ENCODE measurements at places on chromosomes 13 and 19.

GRCh38 chr13:62418872-62419271 is 1003.2 kb upstream of the PCDH20 start:
- no peak for DNase-seq

DNA sequence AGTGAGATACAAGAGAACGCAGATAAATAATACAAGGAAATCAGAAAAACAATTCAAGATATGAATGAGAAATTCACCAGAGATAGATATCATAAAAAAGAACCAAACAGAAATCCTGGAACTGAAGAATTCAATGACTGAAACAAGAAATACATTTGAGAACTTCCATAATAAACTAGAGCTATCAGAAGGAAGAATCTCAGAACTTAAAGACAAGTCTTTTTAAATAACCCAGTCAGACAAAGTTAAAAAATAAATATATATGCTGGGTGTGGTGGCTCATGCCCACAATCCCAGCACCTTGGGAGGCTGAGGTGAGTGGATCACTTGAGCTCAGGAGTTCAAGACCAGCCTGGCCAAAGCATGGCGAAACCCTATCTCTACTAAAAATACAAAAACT is 28.7 kb upstream of the N4BP2L1 start:
- no peak for DNase-seq

DNA sequence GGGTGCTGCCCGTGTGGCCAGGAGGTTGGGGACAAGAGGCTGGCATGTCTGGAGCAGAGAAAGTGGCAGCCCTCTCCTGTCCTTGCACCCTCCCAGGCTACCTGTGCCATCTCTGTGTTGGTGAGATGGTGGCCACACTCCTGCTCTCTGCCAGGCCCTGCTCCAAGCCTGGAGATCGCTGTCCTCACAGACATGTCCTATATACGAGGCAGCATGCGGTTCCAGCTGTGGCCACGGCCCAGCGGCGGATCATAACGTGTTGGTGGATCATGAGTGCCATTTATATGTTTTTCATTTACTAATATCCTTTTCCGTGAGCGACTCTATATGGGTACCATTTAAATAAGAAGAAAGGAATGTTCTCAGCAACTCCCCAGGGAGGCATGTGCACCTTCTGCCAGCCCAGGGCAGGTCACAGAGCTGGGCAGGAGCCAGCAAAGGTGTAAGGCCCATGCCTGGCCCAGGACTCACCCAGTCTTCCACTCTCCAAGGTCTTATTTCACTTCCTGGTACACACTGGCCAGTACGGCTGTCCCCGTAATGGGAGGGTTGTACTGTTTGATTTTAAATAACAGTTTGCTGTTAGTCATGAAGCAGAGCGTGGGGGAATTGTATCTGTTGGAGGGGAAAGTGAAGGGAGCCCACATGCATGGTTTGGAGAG is 47.2 kb upstream of the LDLR start:
- DNase-seq = no peak

GRCh38 chr19:14595558-14595957 is 12.7 kb downstream of the CLEC17A start:
- DNase-seq = no peak

DNA sequence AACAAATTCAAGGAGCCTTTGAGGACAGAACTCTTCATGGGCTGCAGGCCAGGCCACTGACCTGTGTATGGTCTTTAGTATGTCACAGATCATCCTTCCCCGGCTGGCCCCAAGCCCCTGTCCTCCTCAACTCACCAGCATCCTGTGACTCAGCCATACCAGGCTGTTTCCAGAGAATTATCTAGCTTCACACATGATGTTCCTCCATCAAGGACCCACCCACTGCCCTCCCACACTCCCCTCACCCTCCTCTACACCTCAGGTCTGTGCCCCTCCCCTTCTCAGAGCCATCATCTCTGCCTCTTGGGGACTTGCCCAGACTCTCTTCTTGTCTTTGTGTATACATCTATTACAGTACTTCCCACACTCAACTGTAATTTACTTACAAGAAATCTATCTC is 14.7 kb downstream of the DCT start:
- DNase-seq = no peak

GRCh38 chr19:1009041-1009980 is 9.1 kb downstream of the GRIN3B start:
- DNase-seq = peak; percentile 65

- DNase-seq = no peak
Measured at GRCh38 chr19:21603431-21604231, 98.2 kb downstream of the ZNF429 start.

DNA sequence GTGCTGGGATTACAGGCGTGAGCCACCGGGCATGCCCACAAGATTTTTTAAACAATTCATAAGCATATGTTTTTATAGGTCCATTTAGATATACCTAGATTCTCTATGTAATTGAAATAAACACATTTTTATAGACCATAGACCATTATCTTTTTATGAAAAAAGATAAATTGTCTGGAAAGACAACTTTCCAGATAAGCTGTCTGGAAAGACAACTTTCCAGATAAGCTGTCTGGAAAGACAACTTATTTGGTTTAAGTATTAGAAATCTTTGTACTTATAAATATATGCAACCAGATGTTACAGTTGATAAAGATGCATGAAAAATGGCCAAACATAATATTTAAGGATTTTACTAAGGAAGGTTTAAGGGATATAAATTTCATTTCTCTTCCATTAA is 538.5 kb downstream of the GPC6 start:
- no peak for DNase-seq

GRCh38 chr13:52868190-52868589 is 19.8 kb upstream of the PCDH8 start:
- no peak for DNase-seq

GRCh38 chr13:110649551-110649950 is 34.2 kb downstream of the NAXD start:
- DNase-seq = peak; percentile 12

DNA sequence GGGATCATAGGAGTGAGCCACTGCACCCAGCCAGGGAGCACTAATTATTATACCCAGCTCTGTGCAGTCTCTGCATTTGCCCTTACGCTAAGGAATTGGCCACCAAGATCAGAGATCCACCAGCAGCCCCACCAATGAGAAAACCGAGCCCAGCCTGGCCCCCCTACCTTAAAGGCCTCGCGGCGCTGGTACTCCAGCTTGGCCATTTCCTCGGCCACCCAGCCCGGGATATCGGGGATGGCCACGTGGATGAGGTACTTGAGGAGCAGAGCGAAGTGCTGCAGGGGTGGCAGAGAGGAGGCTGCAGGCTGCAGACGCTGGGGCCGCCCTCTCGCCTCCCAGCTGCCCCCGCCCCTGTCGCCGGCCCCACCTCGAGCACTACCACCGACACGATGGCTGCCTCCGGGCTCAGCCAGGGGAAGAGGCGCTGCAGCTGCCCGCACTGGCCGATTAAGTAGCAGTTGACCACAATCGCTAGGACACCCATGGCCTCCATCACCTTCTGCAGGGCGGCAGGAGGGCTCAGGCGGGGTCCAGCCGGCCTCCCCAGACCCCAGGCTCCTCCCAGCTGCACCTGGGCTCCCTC is 7.5 kb downstream of the ANO8 start:
- DNase-seq = no peak

DNA sequence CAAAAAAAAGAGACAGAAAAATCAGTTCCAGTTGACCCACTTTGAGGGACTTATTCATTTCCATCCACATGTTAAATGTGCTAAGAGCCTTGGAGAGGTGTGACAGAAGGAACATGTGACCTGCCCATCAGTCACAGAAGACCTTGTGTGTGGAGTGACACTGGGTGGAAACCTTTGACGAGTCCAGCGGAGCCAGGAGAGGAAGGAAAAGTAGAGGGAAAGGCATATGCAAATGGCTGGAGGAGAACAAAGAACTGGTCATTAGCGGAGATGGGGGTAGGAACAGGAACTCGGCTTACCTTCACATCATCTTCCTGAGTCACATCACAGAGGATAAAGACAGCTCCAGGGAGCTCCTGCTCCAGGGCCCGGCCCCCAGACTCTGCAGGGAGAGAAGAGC is 2.3 kb downstream of the HSD17B14 start:
- DNase-seq = no peak

- no peak for DNase-seq
Measured at GRCh38 chr13:105341256-105341655, 1194.2 kb downstream of the EFNB2 start.

GRCh38 chr13:20495087-20496023 is 30.3 kb downstream of the CRYL1 start:
- no peak for DNase-seq

DNA sequence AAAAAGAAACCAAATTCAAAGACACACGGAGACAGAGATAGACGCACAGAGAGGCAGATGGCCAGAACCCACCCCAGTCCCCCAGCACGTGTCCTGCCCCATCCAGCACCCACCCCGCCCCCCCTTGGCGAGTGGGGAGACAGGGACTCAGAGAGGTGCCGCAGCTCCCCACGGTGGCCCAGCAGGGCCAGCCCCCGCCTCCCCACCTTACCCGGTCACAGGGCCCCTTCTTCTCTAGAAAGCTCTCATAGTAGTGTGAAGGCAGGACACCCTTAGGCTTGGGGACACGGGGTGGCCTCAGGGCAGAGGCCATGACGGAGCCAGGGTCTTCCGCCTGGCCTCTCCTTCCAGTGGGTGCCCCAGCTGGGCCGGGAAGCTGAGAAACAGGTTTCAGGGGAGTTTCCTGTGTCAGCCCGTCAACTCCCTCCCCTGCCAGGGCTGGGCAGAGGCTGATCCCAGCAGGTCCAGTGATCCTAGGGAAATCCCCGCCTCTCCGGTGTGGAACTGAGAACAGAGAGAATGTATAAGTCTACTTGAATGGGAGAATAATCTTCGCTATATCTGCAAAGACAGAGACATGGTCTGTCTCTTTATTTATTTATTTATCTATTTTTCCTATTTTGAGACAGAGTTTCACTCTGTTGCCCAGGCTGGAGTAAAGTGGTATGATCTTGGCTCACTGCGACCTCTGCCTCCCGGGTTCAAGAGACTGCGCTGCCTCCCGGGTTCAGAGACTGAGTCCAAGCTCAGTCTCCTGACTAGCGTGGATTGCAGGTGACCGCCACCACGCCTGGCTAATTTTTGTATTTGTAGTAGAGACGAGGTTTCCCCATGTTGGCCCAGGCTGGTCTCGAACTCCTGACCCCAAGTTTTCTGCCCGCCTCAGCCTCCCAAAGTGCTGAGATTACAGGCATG is at the start of gene STAP2:
Gene STAP2, minus strand, starts transcription at position 387 of the 915 bp plus-strand sequence. Its CDS starts 74 bp downstream, at position 313.
- no peak for DNase-seq

GRCh38 chr13:62209529-62209928 is 793.9 kb upstream of the PCDH20 start:
- DNase-seq = no peak

- DNase-seq = no peak
Measured at GRCh38 chr13:63680704-63681103, 2265.1 kb upstream of the PCDH20 start.

DNA sequence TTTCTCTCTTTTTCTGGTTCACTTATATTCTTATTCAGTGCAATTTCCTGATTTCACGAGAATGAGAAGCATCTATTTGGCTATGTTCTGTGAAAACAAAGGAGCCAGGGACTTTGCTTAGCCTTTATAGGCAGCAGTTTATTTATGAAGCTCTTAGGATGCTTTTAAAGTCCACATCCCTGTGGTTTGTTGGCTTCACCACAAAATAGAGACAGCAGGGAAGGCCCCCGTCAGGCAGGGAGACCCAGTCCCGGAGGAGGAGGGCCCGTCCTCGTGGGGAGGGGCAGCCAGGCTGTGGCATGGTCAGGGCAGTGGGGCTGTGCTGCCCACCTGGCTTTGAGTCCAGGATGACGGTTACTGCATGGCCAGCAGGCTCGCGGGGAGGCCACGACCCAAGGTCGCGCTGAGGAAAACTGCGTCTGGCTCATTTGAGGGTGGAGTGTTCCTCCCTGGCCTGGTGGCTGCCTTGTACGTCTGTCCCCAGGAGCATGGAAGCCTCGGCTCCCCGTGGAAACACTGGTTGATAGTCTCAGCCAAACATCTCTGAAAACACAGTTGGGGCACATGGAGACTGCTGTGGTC is 92.7 kb downstream of the ATP11A start:
- DNase-seq = no peak

DNA sequence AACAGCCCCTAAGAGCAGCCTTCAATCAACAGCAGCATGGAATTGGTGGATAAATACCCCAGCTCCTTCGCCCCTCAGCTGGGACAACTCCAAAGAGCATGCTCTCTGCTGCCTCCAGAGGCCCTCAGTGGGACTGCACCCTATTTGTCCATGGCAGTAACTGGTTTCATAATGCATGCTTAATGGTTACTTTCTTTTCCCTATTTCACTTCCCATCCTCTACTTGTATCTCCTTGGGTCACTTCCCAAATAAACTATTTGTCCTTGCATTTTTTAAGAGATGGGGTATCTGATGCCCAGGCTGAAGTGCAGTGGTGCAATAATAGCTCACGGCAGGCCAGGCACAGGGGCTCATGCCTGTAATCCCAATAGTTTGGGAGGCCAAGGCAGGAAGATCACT is 13.5 kb upstream of the TPM4 start:
- DNase-seq = peak; percentile 46

GRCh38 chr13:25380741-25381324 is 9.1 kb downstream of the ATP8A2 start:
- DNase-seq = no peak

GRCh38 chr19:55345818-55346724 is 6.4 kb downstream of the KMT5C start:
- DNase-seq = peak; percentile 63

- DNase-seq = no peak
Measured at GRCh38 chr19:54518844-54519243, 16.2 kb downstream of the LAIR2 start.

DNA sequence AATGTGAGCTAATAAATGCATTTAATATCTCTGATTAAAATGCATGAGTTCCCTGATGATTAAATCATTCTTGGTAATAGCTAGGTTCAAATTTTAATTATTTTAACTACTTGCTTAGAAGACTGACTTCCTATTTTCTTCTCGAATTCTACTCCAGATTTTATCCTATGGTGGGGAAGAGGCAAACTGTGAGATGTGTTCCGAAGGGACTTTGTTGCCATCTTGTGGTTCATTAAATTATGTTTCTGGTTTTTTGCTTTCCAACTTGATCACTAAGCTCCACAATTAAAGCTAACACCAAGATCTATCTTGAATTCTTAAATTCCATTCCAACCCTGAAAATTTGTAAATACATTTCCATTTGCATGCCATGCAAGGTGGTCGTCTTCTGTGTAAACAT is 538.4 kb upstream of the PCDH20 start:
- no peak for DNase-seq

DNA sequence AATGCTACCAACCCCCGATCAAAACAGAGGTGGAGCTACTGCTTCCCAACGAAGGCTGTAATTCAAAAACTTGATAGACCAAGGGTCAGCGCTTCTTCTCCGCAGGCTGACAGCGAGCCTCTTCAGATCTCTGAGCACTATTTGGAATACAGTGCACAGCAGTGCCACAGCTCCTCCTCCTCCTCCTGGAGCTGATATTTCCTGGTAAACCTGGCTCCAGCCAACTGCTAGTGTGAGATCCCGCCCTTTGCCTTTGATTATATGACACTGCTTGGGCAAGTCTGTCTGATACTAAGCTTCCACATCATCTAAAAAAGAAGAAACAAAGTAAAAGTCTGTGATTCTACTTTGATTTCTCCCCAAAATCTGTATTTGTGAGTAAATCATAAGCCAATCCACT is 710.5 kb downstream of the DACH1 start:
- no peak for DNase-seq

GRCh38 chr13:109135018-109135417 is 505.6 kb downstream of the MYO16 start:
- no peak for DNase-seq
